Small intestine (tissue), 16 donors: ENCODE measurements at places on chromosomes 4 and X.

DNA sequence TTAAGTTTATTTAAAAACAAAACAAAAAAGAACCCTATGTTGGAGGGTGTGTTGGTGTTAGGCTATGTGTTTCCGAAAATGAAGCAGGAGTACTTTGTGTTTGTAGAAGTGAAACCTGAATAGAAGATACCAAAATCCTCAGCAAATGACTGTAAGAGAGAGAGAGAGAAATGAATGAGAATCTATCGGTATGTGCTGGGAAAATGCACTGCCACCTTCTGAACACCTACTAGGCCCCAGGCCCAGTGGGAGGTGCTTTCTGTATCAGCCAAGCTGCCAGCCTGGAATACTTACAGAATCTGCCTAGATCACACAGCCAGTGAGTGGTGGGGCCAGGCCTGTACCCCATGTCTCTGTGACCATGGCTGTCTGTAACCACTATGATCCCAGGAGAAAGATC is 14.9 kb upstream of the PIM2 start:
- no peak for DNase-seq

GRCh38 chr4:124053872-124054538 is 657.4 kb downstream of the SPRY1 start:
- DNase-seq: no peak

GRCh38 chrX:22033818-22034217 is 1.7 kb downstream of the PHEX start:
- no peak for DNase-seq

DNA sequence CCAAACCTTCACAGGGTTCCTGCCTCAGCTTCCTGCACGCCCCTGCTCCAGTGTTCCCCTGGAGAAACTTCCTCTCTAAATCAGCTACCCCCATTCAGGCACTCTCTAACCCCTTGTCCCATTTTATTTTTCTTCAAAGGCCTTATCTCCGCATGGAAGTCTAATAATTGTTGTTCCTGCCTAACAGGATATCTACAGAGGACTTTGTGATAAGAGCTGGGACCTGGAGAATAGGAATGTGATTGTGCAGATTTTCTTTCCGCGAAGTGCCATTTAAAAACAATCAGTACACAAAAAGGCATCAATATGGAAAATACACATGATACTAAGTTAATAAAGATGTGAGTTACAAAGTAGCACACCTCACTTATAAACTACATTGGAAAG is 32.6 kb downstream of the LDB2 start:
- DNase-seq: no peak

GRCh38 chrX:96906741-96907140 is 23.0 kb downstream of the RPA4 start:
- DNase-seq: no peak

GRCh38 chr4:100070868-100071267 is 119.4 kb downstream of the DDIT4L start:
- no peak for DNase-seq

DNA sequence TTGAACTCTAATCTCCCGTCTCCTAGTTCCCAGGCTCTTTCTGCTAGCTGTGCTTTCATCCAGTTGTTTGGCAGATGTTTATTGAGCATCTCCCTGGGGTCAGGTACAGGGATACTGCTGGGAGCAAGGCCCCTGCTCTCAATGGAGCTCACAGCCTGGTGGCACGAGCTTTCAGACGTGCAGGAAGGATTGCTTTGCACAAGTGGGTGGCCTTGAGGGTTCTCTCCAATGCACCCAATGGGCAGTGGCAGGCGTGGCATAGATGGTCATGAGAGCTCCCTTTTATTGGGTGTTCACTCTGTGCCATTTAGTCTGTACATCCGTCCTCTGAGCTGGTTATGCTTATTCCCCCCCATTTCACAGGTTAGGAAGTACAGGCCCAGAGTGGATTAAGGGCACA is 235.2 kb downstream of the EVC2 start:
- DNase-seq: no peak

DNA sequence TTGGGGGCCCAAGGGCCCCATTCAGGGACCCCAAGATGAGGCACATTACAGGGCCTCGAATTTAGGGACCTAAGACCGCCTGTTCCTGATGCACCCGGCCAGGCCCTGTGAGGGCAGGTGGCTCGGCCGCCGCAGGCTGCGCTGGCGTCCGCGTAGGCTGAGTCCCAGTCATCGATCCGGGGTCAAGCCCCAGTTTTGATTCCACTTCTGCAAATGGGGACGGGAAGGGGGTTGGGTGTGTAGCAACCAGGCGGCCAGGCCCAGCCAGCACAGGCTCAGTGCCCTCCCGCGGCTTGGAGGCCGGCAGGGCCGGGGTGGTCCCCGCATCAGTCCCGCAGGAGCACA is 327 bp downstream of the PNPLA4 start:
- no peak for DNase-seq

DNA sequence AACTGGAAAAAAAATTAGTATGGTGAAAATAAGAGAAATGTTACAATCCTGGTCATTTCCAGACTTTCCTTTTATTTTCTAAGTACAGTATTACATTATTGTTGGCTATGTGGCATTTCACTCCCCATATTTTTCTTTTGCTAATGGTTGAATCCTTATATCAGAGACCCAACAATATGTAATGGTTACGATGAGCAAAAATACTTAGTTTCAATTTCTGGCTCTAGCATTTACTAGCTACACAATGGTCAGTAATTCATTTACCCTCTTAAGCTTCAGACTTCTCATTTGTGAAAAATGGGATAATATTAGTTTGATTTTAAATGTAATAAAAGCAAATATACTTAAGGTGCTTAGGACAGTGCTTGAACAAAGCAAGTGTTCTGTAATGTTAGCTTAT is 942.9 kb upstream of the PABPC4L start:
- no peak for DNase-seq

DNA sequence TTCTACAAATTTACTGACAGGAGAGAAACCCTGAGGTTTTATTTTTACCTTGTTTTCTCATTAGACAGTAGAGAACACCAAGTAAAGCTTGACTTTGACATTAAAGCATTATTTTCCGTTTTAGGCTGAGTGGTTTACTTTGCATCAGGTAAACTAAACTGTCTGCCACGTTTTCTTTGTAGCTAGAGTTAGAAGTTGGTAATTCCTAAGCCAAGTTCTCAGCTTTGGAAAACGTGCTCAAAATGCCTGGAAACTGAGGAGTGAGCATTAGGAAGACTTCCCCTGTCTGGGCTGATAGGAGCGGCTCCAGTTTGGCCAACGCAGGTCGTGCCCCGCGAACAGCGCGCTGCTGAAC is 819 bp downstream of the PDLIM3 start:
- DNase-seq: no peak

GRCh38 chr4:46594661-46595060 is 204.7 kb upstream of the GABRA2 start:
- no peak for DNase-seq

- no peak for DNase-seq
These were observed 73.9 kb downstream of the VCX3A start for GRCh38 chrX:6460893-6461490.

- no peak for DNase-seq
These were observed 460.5 kb downstream of the CENPC start for GRCh38 chr4:67084783-67085182.

DNA sequence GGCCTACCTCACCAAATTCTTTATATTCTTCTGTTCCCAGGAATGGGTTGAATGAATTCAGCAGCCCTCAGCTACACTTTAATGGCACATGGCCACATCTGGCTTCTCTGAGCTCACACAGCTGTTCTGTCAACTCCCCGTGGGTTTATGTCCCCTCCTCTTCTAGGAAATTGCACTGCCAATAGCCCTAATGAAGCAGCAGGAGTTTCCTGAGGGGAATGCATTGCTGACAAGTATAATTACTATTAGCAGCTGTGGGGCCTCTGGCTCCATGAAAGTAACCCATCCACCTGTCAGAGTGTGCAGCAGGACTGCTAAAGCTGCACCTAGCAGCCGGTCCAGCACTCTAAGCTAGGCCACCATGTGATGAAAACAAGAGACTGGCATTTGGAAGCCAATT is 50.3 kb downstream of the FTHL17 start:
- DNase-seq: no peak

DNA sequence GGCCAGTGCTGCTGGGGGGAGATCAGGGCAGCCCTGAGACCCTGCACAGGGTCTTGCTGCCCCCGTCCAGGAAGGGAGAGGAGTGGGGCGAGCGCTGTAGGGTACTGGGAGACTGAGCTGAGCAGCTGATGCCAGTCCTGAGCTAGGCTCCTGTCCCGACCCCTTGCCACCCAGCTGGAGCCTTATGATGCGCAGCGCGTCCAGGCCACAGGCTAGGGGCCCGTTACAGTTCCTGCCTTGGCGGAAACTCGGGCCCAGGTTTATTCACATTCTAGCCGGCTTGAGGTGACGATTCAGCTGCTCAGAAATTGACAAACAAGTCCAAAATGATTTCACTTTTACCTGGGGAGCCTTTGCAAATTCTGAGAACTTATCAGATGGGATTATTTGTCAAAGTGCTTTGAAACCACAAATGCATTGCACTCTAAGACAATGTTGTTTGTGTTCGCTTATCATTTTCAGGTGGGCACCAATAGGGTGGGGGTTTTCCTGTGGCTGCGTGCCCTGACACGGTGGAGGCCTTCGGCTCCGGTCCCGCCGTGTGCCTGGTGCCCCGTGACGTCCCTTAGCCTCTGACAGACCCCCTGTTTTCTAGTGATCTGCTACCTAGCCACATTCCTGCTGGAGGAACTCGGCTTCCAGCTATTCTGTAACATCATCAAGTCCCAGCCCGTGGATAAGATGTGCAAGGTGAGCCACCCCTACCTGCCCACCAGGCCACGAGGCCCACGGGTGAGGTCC is 18.9 kb downstream of the CFAP99 start:
- DNase-seq: no peak

DNA sequence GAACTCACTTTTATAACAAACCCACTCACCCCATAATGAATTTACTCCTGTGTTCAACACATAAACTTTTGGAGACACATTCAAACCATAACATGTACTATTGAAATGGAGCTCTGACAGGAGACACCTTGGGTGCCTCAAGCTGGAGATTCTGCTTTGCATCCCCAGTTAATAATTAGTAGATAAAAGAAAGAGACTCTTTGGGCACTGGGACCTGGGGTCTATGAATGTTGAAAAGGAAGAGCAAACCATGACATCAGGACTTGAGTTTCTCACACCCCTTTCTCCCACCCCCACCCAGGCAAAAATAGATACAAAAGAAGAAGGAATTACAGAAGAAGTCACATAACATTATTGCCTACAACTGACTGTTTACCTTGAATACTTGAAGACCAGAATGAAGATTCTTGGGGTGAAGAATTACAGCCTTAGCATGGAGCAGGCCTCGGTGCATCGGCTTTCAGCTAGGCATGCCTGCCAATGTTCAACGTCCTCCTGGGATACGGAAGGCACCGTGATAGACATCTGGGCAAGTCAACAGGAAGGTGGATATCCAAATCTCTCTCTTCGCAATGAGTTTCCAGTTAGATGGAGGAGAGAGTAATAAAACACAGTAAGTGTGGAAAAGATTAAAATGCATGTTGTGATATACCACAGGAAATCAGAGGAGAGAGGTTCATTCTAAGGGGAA is 316.0 kb downstream of the TRIML1 start:
- no peak for DNase-seq

DNA sequence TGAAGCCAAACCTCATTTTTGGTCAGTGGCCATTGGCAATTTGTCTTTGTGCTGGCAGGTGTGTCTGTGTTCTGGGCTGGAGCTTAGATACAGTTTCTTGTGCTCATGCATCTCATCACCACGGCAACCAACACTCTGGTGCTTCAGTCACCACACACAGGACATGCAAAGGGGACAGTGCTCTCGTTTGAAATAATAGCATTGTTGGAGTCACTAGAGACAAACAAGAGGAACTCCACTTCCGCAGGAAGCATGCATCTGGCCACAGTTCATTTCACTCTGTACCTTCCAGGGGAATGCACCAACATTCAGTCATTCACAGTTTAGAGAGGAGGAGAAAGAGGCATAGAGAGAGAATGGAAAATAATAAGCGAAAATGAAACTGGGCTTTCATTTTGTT is 267.4 kb downstream of the ANK2 start:
- DNase-seq: no peak

DNA sequence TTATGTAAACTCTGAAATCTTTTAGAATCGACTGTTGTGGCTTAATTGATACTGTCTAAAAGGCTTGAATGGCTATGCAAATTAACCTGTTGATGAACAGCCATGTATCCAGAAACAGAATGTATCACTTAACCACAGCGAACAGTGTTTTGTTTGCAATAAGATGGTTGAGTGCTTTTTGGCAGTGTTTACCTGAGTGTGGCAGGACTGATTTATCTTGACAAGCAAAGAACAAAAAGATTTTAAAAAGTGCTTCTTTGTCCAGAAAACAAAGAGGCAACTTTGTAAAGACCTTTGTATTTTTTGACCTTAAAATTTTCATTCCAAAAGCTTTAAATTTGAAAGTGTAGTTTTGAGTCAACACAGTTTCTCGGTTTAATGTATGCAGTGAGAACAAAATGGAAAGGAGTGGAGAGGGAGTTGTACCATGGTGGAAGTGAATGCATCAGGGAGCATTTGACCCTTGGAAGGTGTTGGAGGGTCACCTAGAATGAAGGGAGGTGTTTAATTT is 18.0 kb downstream of the ARHGAP10 start:
- no peak for DNase-seq

GRCh38 chr4:122041312-122041711 is 89.5 kb upstream of the TRPC3 start:
- no peak for DNase-seq

DNA sequence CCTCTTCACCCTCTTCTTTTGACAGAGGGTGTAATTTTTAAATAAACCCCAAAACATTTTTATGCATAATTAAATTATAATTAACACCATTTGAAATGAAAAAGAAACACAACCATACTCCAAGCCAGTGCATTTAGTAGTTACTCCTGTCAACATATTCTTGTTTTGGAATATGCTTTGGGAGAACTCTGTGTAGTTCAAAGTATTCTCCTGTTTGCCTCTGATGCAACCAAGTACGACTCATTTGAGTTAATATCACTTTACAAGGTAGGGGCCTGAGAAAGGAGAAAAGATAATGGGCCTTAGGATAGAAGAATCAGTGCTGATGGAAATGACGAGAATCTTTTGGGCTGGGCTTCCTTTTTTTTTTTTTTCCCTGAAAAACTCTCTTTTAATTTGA is 2.7 kb downstream of the PTPN13 start:
- DNase-seq: no peak

DNA sequence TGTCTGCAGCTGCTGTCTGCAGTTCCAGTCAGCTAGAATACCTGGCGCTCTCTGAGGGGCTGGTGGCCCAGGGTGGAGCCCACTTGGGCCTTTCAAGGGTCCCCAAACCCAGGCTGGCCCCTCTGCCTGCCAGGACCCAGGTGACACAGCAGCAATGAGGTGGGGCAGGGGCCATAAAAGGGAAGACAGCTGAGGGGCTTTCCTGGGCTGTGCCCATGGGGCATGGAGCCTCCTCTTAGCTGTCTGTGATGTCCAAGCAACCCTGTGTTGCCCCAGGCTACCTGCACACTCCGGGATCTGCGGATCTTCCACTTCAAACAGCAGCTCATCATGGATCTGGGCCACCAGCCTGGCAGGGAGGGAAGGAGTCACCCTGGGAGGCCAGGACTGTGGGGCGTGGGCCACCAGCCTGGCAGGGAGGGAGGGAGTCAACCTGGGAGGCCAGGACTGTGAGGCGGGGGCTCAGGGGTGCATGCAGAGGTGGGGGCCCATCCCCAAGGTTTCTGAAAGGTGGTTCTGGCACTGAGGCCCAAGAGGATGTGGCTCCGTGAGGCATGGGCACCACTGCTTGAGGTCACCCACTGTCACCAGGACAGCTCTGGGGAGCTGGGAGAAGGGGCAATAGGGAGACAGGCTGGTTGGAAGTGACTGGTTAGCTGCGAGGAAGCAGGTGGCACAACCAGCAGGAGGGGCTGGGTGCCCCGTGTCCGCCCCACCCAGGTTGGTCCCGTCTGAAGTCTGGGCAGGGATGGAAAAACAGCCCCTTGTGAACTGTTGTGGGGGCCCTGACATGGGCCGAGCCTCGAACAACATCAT is 16.3 kb downstream of the NAT8L start:
- DNase-seq: no peak
